ENCODE measurements at places on chromosomes 16 and 17.

DNA sequence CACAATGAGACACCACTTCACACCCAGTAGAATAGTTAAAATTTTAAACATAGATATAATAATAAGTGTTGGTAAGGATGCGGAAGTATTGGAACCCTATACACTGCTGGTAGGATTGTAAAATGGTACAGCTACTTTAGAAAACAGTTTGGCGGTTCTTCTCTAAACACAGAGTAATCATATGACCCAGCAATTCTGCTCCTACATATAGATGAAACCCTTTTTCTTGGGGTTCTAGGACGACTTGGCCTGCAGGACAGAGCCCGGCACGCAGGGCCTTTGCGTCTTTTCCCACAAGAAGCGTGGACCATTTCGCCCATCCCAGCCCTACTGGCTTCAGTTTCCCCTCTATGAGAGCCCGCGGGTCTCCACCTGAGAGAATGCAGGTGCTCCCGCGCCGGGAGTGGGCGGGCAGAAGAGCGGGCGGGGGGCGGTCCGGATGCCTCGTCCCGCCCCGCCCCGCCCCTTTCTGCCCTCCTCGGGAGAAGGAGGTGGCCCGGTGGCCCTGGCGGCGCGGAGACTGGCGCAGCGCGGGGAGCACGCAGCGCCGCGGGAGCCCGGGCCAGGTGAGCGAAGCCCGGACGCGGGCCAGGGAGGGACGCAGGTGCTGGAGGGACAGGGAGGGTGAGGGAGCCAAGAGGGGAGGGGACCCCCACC is at the start of gene SDR42E2:
TSS of gene SDR42E2 (plus strand) at position 508 of the 657 bp plus-strand sequence. CDS start 3,077 bp downstream, outside the sequence.
- no peak for DNase-seq

- DNase-seq, result no peak
Observed at GRCh38 chr17:7410634-7411426, 3.2 kb downstream of the NLGN2 start.

DNA sequence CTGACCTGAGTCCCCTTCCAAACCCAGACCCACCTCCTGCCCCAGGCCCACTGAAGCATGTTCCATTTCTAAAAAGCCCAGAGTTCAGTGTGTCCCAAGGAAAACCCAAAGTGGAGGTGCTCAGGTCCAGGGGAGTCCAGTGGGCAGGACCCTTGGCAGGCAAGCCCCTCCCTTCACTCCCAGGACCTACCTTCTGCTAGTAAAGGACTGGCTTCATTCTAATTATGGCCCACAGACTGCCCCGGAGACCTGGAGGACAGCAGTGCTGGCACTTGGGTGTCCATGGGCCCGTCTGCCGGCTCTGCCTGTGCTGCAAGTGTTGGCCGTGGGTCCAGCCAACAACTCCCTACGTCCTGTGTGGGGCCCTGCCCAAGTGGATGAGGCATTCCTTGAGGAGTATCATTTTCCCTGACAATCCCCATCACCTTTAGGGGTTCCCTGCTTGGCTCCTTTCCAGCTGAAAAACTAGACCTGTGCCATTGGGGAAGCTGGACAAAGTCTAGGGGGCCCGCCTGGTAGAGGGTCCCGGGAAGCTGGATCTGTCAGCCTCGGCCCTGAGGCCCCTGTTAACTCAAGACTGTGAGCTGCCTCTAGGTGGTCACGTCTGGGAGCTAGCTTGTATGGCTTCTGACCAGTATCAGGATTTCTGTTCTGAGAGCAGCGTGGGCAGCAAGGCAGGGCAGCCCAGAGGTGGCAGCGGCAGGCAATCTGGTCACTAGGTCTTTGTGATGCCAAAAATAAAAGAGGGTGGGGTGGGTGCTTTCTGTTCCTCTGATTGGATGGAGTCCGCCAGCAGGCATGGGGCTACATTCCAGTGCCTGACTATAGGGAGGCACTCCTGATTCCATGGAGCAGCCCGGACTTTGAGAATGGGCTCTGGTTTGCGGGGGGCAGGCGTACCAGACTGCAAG is 8.2 kb downstream of the CBX2 start:
- no peak for DNase-seq

DNA sequence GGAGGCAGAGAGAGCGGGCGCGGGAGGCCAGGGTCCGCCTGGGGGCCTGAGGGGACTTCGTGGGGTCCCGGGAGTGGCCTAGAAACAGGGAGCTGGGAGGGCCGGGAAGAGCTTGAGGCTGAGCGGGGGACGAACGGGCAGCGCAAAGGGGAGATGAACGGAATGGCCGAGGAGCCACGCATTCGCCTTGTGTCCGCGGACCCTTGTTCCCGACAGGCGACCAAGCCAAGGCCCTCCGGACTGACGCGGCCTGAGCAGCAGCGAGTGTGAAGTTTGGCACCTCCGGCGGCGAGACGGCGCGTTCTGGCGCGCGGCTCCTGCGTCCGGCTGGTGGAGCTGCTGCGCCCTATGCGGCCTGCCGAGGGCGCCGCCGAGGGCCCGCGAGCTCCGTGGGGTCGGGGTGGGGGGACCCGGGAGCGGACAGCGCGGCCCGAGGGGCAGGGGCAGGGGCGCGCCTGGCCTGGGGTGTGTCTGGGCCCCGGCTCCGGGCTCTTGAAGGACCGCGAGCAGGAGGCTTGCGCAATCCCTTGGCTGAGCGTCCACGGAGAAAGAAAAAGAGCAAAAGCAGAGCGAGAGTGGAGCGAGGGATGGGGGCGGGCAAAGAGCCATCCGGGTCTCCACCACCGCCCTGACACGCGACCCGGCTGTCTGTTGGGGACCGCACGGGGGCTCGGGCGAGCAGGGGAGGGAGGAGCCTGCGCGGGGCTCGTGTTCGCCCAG is 1.2 kb upstream of the CBX4 start:
- DNase-seq, result no peak

GRCh38 chr16:26026709-26027450 is 335.1 kb downstream of the HS3ST4 start:
- DNase-seq, result no peak

DNA sequence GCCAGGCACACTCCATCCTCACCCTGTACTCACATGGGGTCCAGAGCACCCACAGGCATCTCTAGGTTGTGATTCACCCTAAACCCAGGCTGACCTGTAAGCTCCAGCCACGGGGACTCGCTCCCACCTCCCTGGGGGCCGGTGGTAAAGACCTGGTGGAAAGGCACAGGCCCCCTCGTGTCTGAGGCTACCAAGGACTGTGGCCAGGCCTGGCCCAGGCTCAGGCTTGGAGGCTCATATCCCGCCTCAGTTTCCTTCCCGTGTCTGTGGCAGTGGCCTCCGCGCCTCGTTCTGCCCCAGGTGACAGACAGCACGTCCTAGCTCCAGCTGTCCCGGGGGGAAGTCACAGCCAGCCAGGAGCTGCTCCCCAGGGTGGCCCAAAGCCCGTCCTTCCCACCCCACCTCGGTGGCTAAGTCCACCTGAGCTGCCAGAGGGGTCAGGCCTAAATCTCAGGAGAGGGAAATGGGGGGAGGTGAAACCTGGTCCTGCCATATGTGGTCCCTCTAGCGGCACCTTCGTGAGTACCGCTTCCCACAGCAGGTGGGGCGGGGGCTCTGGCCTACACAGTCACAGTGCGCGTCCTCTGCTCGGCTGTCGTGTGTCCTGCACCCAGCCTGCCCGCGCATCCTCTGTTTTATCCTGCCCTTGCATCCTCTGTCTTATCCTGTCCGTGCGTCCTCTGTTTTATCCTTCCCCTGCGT is 12.6 kb downstream of the CDH15 start:
- DNase-seq, result no peak

DNA sequence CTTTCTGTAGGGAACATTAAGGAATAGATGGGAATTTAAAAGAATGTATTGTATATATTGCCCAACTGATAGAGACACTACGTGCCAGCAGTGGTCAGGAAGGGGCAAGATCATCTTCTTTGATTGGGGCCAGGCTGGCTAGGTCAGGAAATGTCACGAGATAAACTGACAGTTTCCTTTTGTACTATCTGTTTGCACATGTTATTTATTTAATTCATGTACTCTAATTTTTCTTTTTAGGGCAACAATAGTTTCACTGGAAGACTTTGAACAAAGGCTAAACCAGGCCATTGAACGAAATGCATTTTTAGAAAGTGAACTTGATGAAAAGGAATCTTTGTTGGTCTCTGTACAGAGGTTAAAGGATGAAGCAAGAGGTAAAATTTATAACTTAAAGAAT is 12.6 kb downstream of the NDEL1 start:
- DNase-seq, result no peak

- no peak for DNase-seq
Observed at GRCh38 chr17:51907041-51907440, 251.5 kb downstream of the CA10 start.

Measured in HCEC 1CT (cell line).